Fibroblast of upper back skin (primary cell): ENCODE measurements at places on chromosomes 7 and 10.

DNA sequence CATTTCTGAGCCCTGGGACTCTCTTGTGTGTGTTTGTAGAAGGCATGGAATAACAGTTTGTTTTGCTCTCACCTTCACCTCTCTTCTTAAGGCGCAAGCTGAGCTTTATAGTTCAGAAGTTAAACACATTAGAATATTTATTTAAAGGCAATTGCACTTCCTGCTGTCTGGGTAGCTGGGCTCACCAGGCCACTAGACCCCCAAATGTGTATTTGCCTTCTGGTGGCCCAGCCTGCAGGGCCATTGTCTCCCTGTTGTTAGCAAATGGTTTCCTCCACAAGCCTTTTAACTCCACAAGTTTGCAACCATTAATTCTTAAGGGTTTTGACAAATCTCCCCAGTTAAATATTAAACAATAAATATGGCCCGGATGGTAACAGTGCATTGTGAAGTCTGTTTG lies 31.1 kb upstream of the NEUROD6 start:
- DNase-seq, result no peak

- DNase-seq, result no peak
Measured at GRCh38 chr10:127998501-127999144, 91.7 kb downstream of the PTPRE start.

- DNase-seq, result peak; percentile 93
Measured at GRCh38 chr10:112271982-112272381, 11.2 kb upstream of the TECTB start.

- DNase-seq, result no peak
Measured at GRCh38 chr7:2230226-2230625, 2.5 kb downstream of the MAD1L1 start.

DNA sequence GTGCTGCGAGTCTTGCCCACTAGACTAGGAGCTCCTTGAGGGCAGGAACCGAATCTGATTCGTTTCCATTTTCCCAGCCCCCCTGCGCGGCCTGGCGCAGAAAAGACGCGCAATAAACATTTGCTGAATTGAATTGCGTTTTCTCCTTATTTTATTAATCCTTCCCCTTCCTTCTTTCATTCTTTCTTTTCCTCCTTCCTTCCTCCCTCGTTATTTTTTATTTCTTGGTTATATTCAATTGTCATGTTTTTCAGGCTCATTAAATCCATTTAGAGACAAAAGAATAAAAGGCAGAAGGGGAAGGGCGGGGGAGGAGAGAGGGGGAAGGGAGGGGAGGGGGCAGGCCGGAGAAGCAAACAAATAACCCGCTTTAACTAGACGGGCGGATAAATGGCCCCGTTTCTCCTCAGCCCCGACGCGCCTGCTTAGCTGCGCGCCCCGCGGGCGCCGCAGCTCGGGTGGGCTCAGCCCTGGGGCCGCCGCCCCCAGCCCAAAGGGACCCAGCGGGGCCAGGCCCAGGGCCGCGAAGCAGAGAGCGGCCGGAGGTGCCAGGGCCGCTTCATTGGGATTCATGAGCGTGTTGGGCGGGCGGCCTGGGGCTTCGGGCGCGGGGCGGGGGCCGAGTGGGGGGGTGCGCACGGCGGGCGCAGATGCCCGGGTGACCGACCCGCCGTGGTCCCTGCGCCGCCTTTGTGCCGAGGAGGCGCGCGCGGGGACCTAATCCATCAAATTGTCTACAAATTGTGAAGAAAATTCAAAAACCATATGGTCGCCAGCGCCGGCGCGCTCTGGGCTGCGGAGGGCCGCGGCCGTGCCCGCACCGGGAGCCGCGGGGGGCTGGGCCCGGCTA lies 5.0 kb downstream of the LBX1 start:
- DNase-seq, result no peak

- no peak for DNase-seq
Measured at GRCh38 chr10:130224228-130224627, 88.0 kb downstream of the GLRX3 start.

DNA sequence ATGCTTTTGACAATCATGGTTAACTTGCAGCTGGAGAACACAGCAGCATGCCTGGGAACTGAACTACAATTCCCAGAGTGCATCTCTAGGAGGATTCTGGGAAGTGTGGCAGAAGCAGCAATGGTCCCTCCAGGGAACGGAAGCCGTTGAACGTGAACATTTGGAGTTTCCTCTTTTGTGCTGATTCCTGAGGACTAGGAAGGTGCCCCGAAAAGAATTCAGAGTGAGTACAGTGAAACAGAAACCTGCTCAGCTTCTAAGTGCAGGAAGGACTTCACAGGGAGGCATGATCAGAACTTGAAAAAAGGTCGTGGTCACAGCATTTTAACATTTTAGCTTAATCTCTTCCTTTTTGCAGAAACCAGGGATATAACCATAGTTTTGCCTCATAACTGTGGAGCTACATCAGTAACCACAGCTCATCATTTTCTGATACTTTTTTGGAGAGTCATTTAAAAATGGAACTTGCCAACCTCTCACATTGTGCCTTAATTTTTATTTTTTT lies at the start of gene NUDT13:
NUDT13 (plus strand) TSS at position 111 of the 505 bp plus-strand sequence. CDS start 3,911 bp downstream, outside the sequence.
- DNase-seq, result peak; percentile 79

DNA sequence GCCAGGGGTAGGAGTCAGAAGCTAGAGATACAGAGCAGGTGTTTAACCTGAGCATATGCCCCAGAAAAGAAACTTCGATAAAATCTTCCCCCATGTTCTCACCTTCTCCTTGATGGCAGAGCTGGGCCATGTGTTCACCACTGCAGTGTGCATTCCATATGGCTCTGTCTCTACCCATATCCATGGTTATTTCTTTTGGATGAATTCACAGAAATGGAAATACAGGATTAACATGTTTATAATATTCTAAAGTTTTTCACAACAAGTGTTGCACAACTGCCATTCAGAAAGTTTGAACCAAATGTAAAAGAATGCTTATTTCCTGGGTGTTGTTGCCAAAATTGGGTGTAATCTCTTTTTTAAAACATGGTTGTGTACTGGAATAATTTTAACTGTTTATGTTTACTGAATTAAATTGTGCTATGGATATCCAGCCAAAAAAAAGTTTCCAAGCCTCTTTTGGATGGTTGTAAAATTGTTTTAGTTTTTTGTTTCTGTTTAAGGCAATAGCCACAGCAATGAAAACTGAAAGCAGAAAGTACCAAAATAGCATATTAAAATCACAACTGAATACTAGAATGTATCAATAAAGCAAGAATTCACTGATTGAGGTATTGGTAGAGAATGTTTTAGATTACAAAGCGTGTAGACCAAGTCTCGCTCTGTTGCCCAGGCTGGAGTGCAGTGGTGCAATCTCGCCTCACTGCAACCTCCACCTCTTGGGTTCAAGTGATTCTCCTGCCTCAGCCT lies 19.9 kb upstream of the CCNY start:
- no peak for DNase-seq

- no peak for DNase-seq
Measured at GRCh38 chr7:2288503-2288902, 25.7 kb downstream of the SNX8 start.

GRCh38 chr10:22305721-22306120 lies 10.5 kb upstream of the COMMD3 start:
- DNase-seq, result no peak

DNA sequence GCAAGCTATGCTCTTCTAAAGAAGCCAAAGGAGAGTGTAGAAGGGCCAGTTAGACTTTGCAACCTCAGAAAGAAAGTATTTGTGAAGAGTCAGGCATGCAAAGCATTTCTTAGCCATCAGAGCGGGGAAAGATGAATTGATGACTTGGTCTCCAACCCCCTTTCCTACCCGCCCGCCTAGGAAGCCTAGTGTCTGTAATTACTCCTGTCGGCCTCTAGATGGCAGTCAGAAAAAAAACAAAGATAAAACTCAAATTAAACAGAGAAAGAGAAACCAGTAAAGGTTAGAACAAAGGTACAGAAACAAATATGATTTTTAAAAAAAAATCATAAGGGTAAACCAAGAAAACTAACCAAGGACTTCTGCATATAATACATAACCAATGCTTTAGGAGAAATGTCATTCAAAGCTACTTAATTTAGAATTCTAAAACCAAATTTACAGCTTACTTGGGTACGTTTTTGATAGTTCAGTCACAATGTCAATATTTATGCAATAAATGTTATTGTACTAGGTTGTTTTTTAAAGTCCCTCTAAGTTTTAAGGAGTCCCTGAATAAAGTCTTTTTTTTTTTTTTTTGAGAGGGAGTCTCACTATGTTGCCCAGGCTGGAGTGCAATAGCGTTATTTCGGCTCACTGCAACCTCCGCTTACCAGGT lies 97.6 kb downstream of the LYZL1 start:
- DNase-seq, result peak; percentile 61

GRCh38 chr10:76874176-76874575 lies 763.4 kb downstream of the KCNMA1 start:
- DNase-seq, result peak; percentile 28

DNA sequence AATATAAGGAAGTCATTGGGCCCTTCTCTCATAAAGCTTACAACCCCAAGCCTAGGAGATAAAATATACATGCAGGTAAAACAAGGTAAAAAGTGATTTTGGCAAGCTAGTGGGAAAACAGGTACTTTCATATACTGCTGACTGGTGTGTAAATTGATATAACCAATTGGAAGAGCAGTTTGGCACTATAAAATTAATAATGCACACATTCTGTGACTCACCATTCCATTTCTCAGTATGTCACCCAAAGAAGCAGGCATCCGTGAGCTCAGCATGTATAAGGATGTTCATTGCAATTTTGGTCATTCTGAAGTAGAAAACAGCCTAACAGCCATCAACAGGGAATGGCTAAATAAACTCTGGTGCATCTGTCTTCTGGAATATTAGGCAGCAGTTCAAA lies 2.9 kb downstream of the MACROH2A2 start:
- peak; percentile 53 for DNase-seq

- no peak for DNase-seq
Measured at GRCh38 chr10:62696798-62697197, 107.7 kb upstream of the ADO start.

DNA sequence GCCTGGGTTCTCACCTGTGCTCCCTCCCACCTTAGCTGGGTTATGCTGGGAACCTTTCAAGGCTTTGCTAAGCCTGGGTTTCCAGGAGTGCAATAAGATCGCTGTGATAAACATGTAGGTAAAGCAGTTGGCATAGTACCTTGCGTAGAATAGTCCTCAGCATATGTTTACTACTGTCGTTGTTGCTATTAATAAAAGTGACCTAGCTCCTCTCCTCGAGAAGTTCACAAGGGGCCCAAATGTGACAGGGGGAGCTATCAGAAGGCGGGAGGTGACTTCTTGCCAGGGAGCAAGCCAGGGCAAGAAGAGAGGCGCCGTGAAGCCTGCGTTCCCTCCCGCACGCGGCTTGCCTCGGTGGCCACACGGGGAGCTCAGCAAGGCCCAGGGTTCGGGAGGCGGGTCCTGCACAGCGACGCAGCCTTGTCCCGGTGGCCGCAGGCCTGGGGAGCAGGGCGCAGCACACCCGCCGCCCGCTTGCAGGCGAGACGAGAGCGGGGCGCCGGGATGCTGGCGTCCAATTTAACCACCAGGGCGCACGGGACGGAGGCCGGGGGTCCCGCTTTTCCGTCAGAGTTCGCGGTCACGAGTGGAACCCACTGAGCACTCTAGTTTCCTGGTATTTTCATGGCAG lies 106.2 kb downstream of the SNX10 start:
- DNase-seq, result no peak

GRCh38 chr10:19983880-19984565 lies 167.8 kb downstream of the PLXDC2 start:
- DNase-seq, result no peak

- DNase-seq, result no peak
Measured at GRCh38 chr10:79137300-79137756, 68.6 kb downstream of the ZMIZ1 start.

- no peak for DNase-seq
Measured at GRCh38 chr7:137846827-137847567, at the start of gene DGKI. TSS of gene DGKI (minus strand) at chr7:137846974.

DNA sequence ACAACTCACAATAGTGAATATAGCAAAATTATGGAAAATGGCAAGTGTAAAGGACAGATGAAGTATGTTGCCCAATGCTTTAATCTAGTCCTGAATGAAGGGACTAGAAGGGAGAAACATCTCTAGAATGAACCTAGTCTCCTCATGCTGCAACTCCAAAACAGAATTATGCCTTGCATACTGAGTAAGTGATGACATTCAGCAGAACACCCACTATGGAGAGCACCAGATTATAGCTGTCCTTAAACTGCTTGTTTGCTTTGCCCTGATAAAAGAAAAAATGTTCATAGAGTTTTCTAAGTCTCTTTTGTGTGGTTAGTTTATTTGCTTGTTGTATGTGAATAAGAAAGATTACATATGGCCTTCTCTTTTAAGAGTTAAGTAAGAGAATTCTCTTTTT lies 7.8 kb upstream of the HGF start:
- DNase-seq, result no peak

GRCh38 chr10:77680065-77680464 lies 42.5 kb upstream of the KCNMA1 start:
- no peak for DNase-seq

- DNase-seq, result no peak
Measured at GRCh38 chr7:37973915-37974314, 53.5 kb downstream of the EPDR1 start.

DNA sequence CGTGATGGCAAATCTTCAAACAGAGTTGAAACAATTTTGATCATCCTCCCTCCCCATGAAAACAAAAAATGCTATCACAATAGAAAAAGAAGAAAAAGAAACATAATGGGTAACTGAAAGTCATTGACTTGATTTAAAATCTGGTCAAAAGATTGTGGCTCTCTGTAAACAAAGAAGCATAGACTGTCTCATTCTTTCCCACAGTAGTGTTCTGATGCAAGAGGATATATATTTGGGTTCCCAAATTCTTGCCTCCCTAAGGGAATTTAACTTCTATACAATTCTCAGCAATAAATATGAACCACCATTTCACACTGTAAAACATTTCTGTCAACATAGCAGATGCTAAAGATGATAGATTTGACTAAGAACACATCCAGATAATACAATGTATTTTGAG lies 32.8 kb upstream of the MEOX2 start:
- DNase-seq, result peak; percentile 67

DNA sequence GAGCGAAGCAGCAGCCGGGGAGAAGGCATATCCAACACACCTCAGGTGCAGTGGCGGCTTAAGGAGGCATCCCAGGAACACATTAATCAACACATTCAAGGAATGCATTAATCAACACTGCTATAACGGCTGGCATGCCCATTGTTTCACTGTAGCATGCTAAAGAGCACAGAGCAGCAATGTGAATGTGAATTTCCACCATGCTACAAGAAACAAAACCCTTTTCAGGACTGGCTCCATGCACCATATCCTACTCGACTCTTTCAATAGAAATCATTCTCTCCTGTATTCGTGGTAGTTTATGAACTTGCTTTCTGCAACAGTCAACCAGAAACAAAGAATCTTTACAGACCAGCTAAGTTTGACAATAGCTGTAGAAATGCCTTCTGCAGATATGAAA lies 149.0 kb downstream of the NRCAM start:
- no peak for DNase-seq

GRCh38 chr10:129932751-129933433 lies 31.2 kb downstream of the EBF3 start:
- DNase-seq, result no peak

- DNase-seq, result no peak
Measured at GRCh38 chr7:44216019-44216418, 15.2 kb downstream of the YKT6 start.

GRCh38 chr10:60979667-60980104 lies 35.7 kb upstream of the RHOBTB1 start:
- DNase-seq, result no peak
